ACHN (cell line): ENCODE measurements at places on chromosomes 12 and 14.
A peak's percentile ranks its signal among the peaks of the same experiment; 100 is the strongest.

DNA sequence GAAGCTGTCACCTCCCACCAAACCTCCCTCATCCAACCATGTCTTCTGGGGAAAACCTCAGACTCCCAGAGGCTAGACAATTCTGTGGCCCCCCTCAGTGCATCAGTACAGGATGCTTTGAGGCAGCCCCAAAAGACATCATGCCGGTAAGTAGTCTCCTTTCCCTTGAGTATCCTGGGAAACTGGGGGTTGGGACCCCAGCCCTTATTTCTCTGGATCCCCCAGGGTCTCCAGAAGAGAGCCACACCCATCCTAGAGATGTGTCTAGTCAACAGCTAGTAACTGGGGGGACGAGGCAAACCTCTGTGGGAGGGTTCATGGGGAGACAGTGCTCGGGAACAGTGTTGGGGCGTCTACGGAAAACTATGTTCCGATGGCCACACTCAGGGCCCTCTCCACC is 974.2 kb upstream of the TMEM132C start:
- DNase-seq = no peak

- no peak for DNase-seq
Observed at GRCh38 chr12:130696379-130697100, 19.6 kb downstream of the RIMBP2 start.

DNA sequence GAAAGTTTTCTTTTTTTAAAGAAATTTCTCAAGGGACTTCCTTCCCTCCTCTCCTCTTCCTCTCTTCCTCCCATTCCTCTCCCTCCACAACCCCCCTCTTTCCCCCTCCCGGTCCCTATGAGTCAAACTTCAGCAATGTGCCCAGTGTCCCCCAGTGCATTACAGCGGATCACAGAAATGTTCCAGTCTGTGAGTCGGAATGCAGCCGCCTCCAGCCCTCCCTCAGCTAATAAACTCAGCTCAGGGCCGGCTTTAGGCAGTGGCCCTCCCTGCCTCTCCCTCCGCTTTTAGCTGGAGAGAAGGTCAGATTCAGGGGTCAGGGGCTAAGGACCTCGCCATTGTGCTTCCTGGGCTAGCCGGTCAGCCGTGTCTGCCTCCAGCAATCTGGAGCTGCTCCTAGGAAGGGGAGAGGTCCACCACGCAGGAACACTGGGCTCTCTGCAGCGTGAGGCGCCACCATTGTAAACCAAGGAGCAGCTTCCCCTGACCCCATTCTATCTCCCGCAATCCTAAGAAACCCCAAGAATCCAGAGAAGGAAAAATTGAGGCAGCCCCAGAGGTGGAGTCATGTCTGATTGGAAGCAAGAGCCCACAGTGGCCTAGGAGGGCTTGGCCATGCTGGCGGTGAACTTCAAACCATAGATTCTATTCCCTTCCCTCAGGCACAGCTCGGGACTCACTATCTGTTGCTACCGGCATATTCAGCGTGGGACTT is 1.1 kb upstream of the HDAC7 start:
- DNase-seq = peak; percentile 99

DNA sequence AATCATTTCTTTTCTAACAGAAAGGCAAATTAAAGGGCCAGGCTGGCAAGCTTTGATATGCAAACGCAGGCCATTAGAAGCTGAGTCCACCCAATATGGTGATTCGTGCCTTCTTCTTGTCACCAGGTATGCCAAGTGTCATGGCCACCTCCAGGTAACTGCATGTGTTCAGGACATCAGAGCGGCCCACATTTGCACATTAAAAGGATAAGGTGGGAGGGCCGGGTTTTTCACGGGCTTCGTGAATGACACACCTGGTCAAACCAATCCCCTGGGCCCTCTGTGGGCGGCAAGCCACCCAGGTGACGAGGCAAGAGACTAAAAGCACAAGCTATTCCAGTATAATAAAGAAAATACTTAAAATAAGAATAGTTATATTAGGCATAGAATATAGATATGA is 75.9 kb upstream of the TSPAN11 start:
- DNase-seq = no peak

DNA sequence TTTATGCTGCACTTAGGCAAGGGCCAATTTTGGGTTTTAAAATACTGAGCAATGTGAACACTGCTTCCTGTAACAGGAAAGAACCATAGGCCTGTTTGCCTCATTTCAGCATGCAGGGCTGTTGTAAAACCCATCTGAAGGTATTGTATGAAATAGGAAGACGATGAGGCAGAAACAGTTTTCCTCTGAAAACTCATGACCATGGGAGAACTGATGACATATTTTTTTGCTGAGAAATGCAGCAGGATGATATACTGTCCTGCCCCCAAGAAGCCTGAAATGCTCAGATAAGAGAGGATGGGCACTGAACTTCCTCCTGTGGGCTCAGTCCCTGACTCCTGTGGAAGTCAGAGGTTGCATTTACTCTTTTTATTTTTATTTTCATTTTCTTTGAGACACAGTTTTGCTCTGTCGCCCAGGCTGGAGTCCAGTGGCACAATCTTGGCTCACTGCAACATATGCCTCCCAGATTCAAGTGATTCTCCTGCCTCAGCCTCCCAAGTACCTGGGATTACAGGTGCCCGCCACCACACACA is 17.4 kb downstream of the PYGL start:
- no peak for DNase-seq

GRCh38 chr12:26732005-26732908 is 100.7 kb downstream of the ITPR2 start:
- no peak for DNase-seq

DNA sequence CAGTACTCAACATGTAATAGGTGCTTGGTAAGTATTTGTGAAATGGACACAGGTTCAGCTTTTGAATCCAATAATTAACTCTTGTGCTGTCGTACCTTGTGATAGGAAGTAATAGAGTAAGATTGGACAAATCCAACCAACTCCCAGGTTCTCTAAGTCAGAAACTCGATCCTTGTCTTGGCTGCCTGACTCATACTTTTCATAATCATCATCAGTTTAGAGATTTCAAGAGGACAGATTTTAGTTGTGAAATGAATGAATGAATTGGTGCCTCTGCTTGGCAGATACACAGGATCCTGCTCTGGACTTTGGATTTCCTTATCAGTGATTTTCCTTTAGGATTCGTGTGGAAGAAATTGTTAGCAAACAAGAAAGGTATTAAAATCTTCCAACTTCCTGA is 1145.2 kb downstream of the AACS start:
- no peak for DNase-seq
